Activated naive CD4-positive, alpha-beta T cell treated with anti-CD3 and anti-CD28 coated beads, Interleukin-2, amount 10 ng/mL, durations not matched to agents 5 hours and 36 hours (primary cell): ENCODE measurements at places on chromosomes 7 and 10. TPM values are rescaled to one million over a fixed set of nuclear protein-coding genes. Genes with fewer than 3 reads are reported as not detected.

The TMEM236 gene
- total RNA-seq = 0.05 TPM

The FXYD4 gene
- total RNA-seq = not detected

The CCDC7 gene
- total RNA-seq = 15.5 TPM

The CARD11 gene
- 134 TPM for total RNA-seq

The LIPK gene
- total RNA-seq = not detected

The ZNF775 gene
- 5.8 TPM for total RNA-seq

The SIRT1 gene
- 27.6 TPM for total RNA-seq

The PSD gene
- total RNA-seq = 2.5 TPM

The AKR1C4 gene
- not detected for total RNA-seq

The TYW1B gene
- total RNA-seq = 4.2 TPM

The TMEM176A gene
- total RNA-seq = not detected

The GPR37 gene
- total RNA-seq = not detected

The CNPY1 gene
- total RNA-seq = not detected

The DLX5 gene
- not detected for total RNA-seq

The AMZ1 gene
- total RNA-seq = 0.31 TPM

The NRCAM gene
- total RNA-seq = 0.40 TPM

The GOLGA7B gene
- total RNA-seq = 13.9 TPM

The HMX2 gene
- not detected for total RNA-seq

The NKX1-2 gene
- not detected for total RNA-seq

The PNLIPRP1 gene
- total RNA-seq = not detected

The SUGCT gene
- 0.15 TPM for total RNA-seq

The CLRN3 gene
- not detected for total RNA-seq

The ASIC3 gene
- total RNA-seq = 3.7 TPM

The GIMAP8 gene
- total RNA-seq = 40.6 TPM

The TMEM225B gene
- 1.3 TPM for total RNA-seq

The MMD2 gene
- not detected for total RNA-seq

The ANKRD61 gene
- not detected for total RNA-seq

The ARHGAP22 gene
- not detected for total RNA-seq

The GPR26 gene
- total RNA-seq = not detected

The GSDME gene
- total RNA-seq = 2.9 TPM

The TCERG1L gene
- not detected for total RNA-seq

The OPALIN gene
- total RNA-seq = not detected

The TEX47 gene
- not detected for total RNA-seq

The FOXI2 gene
- not detected for total RNA-seq

The LIPM gene
- not detected for total RNA-seq

The GATA3 gene
- 55.4 TPM for total RNA-seq

The LRRD1 gene
- total RNA-seq = not detected

The RADIL gene
- total RNA-seq = 0.39 TPM

The ZEB1 gene
- total RNA-seq = 38.9 TPM

The ASZ1 gene
- total RNA-seq = not detected

The IFIT1 gene
- 2.8 TPM for total RNA-seq

The SLC26A4 gene
- 0.51 TPM for total RNA-seq

The KCNIP2 gene
- 4.2 TPM for total RNA-seq

The LBX1 gene
- total RNA-seq = not detected

The CRHR2 gene
- total RNA-seq = not detected

The OPN1SW gene
- not detected for total RNA-seq

The GDF2 gene
- not detected for total RNA-seq

The CPA2 gene
- not detected for total RNA-seq

The HECW1 gene
- not detected for total RNA-seq

The PLPP4 gene
- total RNA-seq = not detected

The TAS2R3 gene
- 1.3 TPM for total RNA-seq

The MCM10 gene
- 35.8 TPM for total RNA-seq

The ACTR3C gene
- total RNA-seq = 7.7 TPM

The CELF2 gene
- 175 TPM for total RNA-seq

The MGMT gene
- total RNA-seq = 19.2 TPM

The CASTOR2 gene
- 4.3 TPM for total RNA-seq
